CD4-positive, alpha-beta T cell (primary cell): ENCODE measurements at places on chromosomes 4 and X. TPM values are rescaled to one million over a fixed set of nuclear protein-coding genes. Genes with fewer than 3 reads are reported as not detected.

GRCh38 chrX:966396-967070, 245.9 kb downstream of the CRLF2 start:
- H3K4me1 ChIP-seq = no peaks in the 10 kb centered on the region
- no peak overlapping the region for H3K27ac ChIP-seq
- H3K27me3 ChIP-seq = no peaks in the 10 kb centered on the region
- H3K4me3 ChIP-seq = no peak overlapping the region
- H3K36me3 ChIP-seq = no peaks in the 10 kb centered on the region
- DNase-seq = no peak

- no peak overlapping the region for H3K4me3 ChIP-seq
- H3K27me3 ChIP-seq = peaks cover 42% of the 10 kb centered on the region
- H3K27ac ChIP-seq = no peak overlapping the region
- no peaks in the 10 kb centered on the region for H3K4me1 ChIP-seq
- no peak for DNase-seq
Observed at GRCh38 chr4:3721627-3722026, 44.6 kb upstream of the ADRA2C start.

GRCh38 chrX:102650903-102651241, 411 bp upstream of the GPRASP1 start:
- H3K27ac ChIP-seq = peak overlapping the region; percentile 64
- H3K36me3 ChIP-seq = peaks cover 2% of the 10 kb centered on the region
- H3K27me3 ChIP-seq = no peaks in the 10 kb centered on the region
- peak overlapping the region; percentile 84 for H3K4me3 ChIP-seq

C4orf54 gene
- total RNA-seq = not detected

GRCh38 chrX:154443992-154444754, at the start of gene FAM50A:
Gene FAM50A, plus strand, starts transcription at chrX:154444141. Its CDS starts 95 bp downstream, at chrX:154444236.
- no peaks in the 10 kb centered on the region for H3K27me3 ChIP-seq
- peaks cover 37% of the 10 kb centered on the region for H3K36me3 ChIP-seq
- peaks cover 61% of the 10 kb centered on the region for H3K4me1 ChIP-seq

QRFPR gene
- not detected for total RNA-seq

DNA sequence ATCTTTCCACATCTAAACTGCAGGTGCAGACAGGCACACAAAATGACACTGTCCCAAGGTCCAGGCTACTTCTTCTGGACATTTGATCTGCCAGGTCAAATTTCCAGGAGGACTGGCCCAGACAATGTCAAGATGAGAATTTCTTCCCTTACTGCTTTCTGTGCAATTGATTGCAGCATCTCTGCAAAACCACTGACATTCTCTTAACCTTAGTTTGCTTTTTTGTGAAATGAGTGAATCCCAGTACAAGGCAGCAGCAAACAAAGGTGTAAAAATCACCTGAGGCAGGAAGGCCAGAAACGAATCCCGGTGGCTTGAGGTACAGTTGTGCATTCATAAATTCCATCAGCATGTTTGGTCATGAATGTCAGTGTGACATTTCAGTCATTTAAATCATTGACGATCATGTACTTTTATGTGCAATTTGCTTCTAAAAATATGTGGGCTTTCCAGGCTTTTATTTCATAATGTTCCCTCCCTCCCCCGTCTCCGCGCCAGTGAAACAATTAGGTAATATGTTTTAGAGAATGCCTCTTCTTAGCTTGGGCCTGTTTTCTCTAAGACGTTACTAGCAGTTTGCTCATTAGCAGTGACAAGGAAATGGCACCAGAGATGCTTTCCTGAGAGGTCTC, 39.1 kb downstream of the NHS start:
- no peaks in the 10 kb centered on the region for H3K4me1 ChIP-seq
- H3K4me3 ChIP-seq = no peak overlapping the region
- DNase-seq = no peak
- H3K27me3 ChIP-seq = no peaks in the 10 kb centered on the region
- no peak overlapping the region for H3K27ac ChIP-seq
- no peaks in the 10 kb centered on the region for H3K36me3 ChIP-seq

GRCh38 chr4:147780137-147780777, 48.4 kb downstream of the ARHGAP10 start:
- H3K36me3 ChIP-seq = no peaks in the 10 kb centered on the region
- H3K27ac ChIP-seq = no peak overlapping the region
- no peak overlapping the region for H3K4me3 ChIP-seq
- H3K4me1 ChIP-seq = peaks cover 6% of the 10 kb centered on the region
